ENCODE measurements at places on chromosomes 2 and 18. TPM values are rescaled to one million over a fixed set of nuclear protein-coding genes. Genes with fewer than 3 reads are reported as not detected.

Gene ALPG
- total RNA-seq, result not detected

Gene DYTN
- not detected for total RNA-seq

DNA sequence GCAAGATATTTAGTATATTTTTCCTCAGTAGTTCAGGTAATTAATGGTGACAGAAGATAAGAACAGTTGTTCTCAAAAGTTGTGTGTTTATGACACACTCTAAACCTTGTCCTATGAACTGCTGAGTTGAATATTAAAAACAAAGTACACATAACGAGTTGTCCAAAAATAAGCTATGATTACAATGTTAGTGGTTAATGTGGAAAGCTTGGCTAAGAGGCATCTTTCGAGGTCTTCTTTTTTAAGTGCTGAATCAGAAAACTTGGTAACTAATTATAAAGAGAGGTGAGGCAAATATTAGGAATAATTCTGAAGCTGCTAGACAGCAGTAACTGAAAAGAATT lies 1088.7 kb downstream of the SUCLG1 start:
- DNase-seq, result no peak

DNA sequence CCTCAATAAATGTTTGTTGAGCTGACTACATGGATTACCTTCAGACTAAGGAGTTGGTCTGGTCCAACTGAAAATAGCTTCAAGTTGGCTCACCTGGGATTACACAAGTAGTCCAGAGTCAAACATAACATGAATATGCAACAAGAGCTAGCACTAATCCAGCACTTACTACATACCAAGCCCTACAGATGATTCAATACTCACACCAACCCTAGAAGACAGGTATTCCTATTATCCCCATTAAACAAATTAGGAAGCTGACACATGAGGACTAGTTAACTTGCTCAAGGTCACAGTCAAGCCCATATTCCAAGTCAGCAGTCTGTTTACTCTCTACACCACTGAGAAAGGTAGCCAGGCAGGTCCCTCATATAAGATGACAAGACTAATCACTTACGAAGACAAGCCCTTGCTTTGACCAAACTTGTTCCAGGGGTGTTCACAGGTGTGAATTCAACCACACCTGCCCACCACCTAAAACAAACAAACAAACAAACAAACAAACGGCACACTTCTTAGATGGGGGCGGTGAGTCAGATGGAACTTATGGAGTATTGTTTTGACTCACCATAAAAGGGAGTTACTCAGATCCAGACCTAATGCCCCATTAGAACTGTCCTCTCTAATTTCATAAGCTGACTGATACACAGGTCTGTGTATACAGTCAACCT lies 29.1 kb downstream of the TMEM131 start:
- peak; percentile 16 for DNase-seq

GRCh38 chr18:59990121-59990823 lies 90.5 kb downstream of the PMAIP1 start:
- no peak for DNase-seq

DNA sequence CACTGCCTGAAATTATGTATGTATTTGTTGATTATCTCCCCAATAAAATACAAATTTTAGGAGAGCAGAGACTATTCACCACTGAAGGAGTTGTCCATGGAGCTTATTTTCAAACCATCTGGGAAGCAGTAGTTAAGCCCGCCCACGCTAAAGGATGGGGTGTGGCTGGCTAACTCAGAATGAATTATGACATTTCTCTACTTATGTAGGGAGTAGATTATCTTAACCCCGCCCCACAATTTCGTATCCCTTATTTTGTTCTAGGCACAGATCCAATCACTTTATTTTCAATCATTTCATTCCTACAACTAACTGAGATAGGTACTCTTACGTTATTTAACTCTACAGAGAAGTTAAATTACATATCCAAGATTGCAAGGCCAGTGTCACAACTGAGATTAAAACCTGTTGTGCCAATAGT lies 1.4 kb upstream of the LAPTM4A start:
- DNase-seq, result peak; percentile 86

GRCh38 chr2:190505696-190506095 lies 28.8 kb downstream of the NEMP2 start:
- no peak for DNase-seq

- no peak for DNase-seq
These were observed 18.4 kb downstream of the SH2D6 start for GRCh38 chr2:85436836-85437487.

GRCh38 chr2:109139865-109140396 lies 10.9 kb downstream of the SH3RF3 start:
- no peak for DNase-seq

All from MCF 10A (cell line).